ENCODE measurements at places on chromosomes 5 and 9.

GRCh38 chr9:136193891-136194279 lies 11.0 kb downstream of the LHX3 start:
- DNase-seq: no peak

DNA sequence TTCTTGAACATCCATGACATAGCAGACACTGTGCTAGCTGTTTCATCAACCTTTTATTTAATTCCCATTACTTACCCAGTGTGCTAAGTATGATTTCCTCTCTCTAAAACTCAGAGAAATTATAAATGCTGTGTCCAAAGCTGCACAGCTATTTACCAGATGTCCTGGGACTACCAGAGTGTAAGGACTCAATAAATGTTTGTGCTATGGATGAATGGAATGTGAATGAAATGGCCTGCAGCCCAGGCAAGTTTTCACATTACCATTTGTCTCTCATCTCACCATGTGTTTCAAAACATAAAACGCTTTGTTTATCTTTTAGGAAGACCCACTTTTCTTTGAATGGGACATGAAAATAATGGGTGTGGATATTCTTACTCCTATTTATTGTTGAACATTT lies 96.2 kb downstream of the ARHGEF28 start:
- DNase-seq: peak; percentile 38

DNA sequence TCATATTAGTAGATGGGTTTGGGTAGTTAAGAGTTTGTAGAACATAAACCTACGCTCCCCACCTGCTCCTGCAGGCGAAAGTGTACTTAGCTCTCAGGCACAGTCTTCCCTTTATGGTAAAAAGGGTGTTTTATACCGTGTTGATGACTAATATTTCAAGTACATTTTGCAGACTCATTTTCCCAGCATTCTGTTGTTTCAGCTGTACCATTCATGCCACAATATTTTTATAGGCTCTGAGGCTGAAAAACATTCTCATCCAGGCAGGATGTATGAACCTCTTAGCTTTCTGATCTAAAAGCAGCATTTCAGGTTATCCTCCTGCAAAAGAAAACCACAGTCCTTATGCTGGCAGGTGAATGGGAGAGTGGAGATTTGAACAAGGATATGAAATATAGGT lies 231.4 kb downstream of the NR2F1-AS1 start:
- DNase-seq: peak; percentile 95

DNA sequence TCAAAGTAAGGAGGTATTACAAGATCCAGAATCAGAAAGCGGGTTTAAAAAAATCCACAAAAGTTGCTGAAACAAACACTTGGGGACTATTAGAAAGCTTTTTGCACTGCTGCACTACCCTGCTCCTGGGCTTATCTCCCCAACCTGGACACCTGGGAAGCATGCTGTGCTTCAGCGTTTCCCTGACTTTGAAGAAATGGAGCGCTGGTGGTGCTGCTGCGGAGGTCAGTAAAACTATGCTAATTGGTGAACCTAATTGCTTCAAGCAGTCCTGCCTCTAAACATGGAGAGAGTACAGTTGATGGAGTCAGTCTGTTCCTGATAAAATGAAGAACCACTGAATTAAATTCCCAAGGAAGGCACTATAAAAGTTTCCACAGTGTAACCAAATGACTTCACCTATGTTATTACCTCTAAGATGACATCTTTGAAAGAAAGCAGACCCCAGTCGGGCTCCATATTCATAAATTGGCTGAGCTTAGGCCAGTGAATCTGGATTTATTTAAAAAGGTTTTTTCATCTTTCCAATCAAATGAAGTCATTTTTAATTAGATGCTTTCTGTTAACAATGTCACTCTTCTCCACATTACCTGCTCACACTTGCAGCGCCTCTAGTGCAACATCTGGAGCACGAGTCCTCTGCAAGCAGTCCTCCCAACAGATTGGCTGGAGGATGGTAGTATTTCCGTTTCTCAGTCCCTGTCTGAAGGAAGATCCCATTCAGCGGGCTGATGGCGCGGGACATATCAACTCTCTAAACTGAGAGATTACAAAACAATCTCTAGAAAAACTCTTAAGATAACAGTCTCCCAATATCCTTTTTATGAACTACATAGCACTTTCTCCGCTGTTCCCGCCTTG lies 11.5 kb downstream of the NR2F1-AS1 start:
- DNase-seq: peak; percentile 21

GRCh38 chr9:128629136-128629535 lies 27.5 kb downstream of the DYNC2I2 start:
- no peak for DNase-seq

- DNase-seq: peak; percentile 83
Observed at GRCh38 chr9:88534456-88535225, at the start of gene NXNL2. Gene NXNL2, plus strand, starts transcription at chr9:88535178. Its CDS starts 257 bp downstream, at chr9:88535435.

- no peak for DNase-seq
Observed at GRCh38 chr9:106896695-106897094, 33.7 kb downstream of the ZNF462 start.

DNA sequence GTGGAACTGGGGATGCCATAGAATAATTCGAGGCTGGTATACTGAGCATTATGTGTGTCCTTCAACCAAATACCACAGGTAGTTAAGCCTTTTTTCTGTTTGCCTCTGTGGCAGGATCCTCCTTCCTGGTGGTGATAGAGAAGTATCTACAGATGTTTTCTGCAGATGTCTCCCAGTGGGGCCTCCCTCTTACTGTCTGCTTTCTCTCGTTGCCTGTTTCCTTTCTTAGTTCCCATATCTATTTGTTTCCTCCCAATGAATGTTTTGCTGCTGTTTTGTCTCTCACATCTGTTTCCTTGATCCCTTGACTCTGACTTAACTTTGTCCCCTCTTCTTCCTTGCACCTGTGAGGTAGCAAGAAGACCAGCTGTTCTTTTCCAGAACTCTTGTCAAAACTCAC lies 130.9 kb upstream of the NUDT12 start:
- DNase-seq: no peak

GRCh38 chr5:78287833-78288232 lies 6.7 kb downstream of the AP3B1 start:
- DNase-seq: peak; percentile 70

DNA sequence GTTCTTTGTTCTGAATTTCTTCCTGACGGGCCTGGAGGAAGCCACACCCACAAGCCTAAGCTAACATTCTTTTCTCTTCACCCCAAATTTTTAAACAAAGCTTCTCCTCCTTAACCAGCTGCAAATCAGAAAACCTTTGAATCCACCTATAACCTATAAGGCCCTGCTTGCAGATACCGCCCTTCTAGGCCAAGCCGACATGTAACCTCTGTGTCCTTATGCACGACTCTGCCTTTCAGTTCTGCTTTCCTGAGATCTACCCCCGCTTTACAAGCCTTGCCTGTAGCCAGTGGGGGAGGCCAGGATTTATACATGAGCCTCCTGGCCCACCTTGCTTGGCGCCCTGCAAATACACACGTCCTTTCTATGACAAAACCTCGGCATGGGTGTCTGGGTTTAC lies 19.3 kb downstream of the BRD9 start:
- DNase-seq: no peak

GRCh38 chr5:139635191-139635590 lies 13.0 kb upstream of the CXXC5 start:
- DNase-seq: no peak

DNA sequence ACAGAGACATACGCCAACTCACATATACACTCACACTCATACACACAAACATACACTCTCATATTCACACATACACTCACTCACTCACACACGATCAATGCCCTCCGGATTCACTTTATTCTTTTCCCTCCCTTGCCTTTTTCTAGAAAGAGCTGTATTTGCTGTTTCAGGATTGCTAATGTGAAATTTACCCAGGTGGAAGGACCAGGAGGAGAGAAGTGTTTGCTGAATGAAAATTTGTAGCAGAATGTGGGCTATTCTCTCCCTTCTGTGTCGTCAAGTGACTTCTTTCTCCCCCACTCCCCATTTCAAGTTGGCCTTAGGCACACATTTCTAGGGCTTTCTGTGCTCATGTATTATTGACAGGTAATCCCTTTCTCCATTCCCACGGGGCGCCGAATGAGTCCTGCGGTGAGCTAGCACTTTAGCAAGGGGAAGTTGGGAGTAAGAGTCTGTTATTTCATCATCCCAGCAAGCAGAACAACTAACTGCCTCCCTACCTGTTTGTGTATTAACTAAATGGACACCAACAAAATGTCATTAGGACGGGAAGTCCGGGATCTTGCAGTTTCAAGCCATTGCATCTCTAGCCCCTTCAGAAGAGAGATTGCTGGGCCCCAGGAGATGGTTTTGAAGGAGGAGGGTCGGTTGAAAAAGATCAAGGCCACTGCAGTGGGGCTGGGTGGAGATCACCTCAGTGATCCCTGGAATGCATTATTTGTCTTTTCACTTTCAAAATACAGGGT lies 97.1 kb upstream of the TAF11L2 start:
- DNase-seq: no peak

DNA sequence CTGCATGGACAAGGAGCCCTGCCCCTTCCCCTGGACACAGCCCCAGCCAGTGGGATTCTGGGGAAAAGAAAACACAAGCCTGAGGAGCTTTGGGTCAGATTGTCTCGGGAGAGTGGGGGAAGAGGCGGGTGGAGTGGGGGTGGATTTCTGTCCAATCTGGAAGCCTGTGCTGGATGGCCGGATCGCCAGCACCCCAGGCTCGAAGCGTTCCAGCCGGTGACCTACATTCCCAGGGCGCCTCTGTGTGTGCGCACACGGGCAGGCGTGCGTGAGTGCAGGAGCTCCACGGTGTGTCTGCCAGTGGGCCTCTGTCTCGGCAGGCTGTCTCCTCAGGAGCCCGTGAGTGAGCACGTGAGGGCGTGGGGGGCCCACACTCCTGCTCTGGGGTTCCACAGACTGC lies 74.3 kb upstream of the DAB2IP start:
- DNase-seq: no peak

DNA sequence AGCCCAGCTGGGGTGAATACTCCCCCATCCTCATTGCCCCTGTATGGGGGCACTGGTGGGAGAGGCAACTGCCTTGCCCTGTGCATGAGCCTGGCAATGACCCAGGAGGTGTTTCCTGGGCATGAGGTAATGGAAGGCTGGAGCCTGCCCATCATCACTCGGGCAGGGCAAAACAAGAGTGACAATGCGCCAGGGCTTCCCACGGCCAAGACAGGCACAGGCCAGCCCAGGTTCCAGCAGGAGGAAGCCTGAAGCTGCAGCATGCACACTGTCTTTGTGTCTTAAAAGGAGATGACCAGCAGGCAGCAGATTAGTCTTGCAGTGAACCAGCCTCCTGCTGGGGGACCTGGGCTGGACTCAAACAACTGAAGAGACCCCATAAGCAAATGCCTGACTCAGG lies 92.2 kb upstream of the SMIM23 start:
- DNase-seq: no peak

- DNase-seq: no peak
Observed at GRCh38 chr9:122287214-122287720, 22.6 kb downstream of the MRRF start.

DNA sequence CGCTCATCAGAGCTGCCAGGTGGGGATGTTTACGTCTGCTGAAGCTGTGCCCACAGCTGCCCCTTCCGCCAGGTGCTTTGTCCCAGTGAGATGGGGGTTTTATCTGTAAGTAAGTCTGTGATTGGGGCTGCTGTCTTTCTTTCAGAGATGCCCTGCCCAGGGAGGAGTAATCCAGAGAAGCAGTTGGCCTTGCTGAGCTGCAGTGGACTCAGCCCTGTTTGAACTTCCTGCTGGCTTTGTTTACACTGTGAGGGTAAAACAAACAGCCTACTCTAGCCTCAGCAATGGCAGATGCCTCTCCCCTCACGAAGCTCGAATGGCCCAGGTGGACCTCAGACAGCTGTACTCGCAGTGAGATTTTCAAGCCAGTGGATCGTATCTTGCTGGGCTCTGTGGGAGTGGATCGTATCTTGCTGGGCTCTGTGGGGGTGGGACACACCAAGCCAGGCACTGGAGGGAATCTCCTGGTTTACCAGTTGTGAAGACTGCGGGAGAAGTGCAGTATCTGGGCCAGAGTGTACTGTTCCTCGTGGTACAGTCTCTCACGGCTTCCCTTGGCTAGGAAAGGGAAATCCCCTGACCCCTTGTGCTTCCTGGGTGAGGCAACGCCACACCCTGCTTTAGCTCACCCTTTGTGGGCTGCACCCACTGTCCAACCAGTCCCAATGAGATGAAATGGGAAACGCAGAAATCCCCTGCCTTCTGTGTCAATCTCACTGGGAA lies 530.1 kb upstream of the DMAC1 start:
- DNase-seq: no peak

GRCh38 chr5:2094616-2094995 lies 211.9 kb upstream of the IRX4 start:
- no peak for DNase-seq

- DNase-seq: peak; percentile 8
Observed at GRCh38 chr5:157245476-157245875, 20.4 kb upstream of the CYFIP2 start.

GRCh38 chr5:76367623-76368371 lies 35.3 kb upstream of the IQGAP2 start:
- DNase-seq: no peak

GRCh38 chr9:110825950-110826349 lies 157.4 kb downstream of the MUSK start:
- no peak for DNase-seq

DNA sequence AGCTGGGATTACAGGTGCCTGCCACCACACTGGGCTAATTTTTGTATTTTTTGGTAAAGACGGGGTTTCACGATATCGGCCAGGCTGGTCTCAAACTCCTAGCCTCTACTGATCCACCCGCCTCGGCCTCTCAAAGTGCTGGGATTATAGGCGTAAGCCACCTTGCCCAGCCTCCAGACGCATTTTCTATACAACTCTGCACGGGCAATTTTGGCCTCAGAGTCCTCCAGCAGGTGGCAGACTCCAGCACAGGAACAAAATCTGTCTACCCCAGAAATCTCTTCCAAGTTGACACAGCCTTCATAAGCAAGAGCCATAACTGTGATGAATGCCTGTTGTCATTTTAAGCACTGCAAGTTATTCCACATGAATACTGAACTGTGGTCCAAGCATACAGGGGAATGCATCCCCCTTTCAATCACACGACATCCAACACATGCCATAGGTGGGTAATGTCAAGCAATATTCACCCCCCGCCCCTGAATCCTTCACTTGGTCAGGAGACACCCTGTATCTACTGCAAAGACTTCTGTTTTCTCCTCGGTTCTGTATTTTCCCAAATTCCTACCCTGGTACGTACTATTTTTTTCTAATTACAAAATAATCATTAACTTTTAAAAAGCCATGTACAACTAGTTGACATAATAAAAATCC lies 50.8 kb downstream of the ALDH7A1 start:
- DNase-seq: no peak

GRCh38 chr5:179431221-179431824 lies 86.1 kb upstream of the ADAMTS2 start:
- DNase-seq: no peak

GRCh38 chr9:107067739-107068416 lies 204.9 kb downstream of the ZNF462 start:
- no peak for DNase-seq

DNA sequence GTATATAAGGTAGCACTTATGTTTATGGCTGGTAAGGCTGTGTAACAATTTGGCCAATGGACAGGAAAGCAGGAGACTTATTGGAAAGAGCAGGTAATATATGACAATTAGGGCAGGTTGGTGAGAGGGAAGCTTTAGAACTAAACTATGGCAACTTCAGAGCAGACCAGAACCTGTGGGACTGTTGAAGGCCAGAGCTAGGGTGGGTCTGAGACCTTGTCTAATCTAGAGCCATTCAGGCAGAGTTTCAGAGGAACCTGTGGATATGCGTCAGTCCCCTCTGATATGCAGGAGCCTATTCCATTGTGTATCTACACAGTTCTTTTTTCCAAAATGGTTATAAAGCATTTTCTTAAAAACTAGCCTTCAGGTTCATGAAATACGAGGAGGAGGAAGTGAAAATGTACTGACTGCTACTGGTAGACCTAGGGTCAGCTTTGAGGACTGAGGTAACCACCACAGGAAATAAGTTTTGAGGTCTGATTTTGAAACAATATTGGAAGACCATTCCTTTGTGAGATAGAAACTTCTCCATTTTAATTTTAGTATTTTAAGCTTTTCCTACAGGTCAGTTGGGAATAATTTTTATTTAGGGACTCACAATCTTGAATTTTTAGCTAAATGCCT lies 37.6 kb downstream of the ELL2 start:
- DNase-seq: no peak

All from astrocyte of the spinal cord (primary cell).